Stomach (tissue), 19 donors: ENCODE measurements at places on chromosomes 2 and 18.

DNA sequence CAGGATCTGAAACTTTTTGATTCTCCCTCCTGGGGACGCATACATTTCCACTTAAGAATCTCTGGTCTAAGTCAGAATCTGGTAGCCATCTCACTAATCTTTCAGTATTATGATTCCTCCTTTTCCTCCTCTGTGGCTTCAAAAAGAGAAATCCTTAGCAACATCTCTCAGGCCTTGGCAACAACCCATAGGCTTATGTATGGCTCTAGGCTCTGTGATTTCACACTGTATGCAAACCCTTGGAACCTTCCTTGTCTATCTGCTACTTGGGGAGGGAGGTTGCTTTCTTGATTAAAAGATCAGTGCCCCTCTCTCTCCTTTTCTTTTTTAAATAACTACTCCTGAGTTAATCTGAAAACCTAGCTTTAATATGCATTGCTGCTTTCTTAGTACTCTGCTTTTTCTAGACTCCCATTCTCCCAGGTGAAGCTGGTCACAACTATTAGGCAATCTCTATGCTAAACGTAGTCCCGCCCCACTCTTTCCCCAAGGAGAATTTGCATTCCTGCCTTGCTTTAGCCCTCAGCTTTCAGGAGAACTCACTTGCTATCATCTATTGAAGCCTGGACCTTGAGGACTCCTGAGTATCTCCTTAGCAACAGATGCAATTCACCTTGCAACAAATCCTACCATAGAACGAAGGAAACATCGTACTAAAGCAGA lies 72.2 kb upstream of the L3MBTL4 start:
- no peak for DNase-seq
- H3K36me3 ChIP-seq = no peaks in the 10 kb centered on the region
- H3K27ac ChIP-seq = no peak overlapping the region
- H3K4me1 ChIP-seq = no peaks in the 10 kb centered on the region
- H3K27me3 ChIP-seq = no peaks in the 10 kb centered on the region
- no peak overlapping the region for H3K4me3 ChIP-seq

- DNase-seq = no peak
- H3K27me3 ChIP-seq = no peaks in the 10 kb centered on the region
- H3K36me3 ChIP-seq = no peaks in the 10 kb centered on the region
- H3K27ac ChIP-seq = no peak overlapping the region
- no peaks in the 10 kb centered on the region for H3K4me1 ChIP-seq
These were observed 235.2 kb upstream of the THSD7B start for GRCh38 chr2:136530146-136530545.

- no peaks in the 10 kb centered on the region for H3K4me1 ChIP-seq
- DNase-seq = no peak
These were observed 91.7 kb downstream of the CLIP4 start for GRCh38 chr2:29206941-29207340.

GRCh38 chr2:27375513-27376099 lies 4.9 kb downstream of the ZNF513 start:
- H3K27ac ChIP-seq = no peak overlapping the region
- peaks cover 57% of the 10 kb centered on the region for H3K4me1 ChIP-seq
- peaks cover 65% of the 10 kb centered on the region for H3K36me3 ChIP-seq
- DNase-seq = no peak
- H3K4me3 ChIP-seq = no peak overlapping the region

DNA sequence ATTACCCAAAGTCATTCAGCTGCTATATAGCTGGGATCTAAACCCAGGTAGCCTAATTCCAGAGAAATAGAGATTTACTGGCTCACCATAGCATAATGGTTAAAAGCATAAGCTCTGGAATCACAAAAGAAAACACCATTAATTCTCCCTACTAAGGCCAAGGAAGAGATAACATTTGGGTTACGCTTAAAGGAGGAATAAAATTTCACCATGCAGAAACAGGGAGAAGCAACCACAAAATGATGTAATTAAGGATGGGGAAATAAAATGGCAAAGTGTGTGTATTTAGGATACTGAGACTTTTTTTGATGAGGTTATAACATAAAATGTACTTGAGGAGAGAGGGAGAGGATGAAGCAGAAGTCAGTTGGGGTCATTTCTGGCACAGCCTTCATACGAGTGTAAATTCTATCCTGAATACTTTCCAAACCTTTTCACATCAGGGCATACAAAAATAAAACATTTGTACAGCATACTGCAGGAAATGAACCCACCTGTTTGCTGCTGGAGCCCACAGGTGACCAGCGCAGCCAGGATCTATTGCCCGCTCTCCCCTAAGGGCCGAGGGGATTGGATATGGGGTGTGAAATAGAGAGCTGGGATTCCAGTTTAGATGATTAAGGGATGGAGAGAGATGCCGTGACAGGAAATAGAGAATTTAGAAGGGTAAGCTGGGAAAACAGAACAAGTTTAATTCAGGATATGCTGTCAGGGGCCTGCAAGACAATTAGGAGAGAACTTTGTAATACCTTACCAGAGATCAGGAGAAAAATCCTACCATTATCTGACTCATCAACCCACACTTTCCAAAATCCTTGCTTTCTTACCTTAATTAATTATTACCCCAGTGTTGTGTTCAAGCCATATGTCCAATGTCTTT lies 43.8 kb upstream of the SERTAD2 start:
- H3K4me1 ChIP-seq = no peaks in the 10 kb centered on the region
- H3K27me3 ChIP-seq = no peaks in the 10 kb centered on the region
- no peaks in the 10 kb centered on the region for H3K36me3 ChIP-seq
- no peak overlapping the region for H3K27ac ChIP-seq
- no peak overlapping the region for H3K4me3 ChIP-seq

GRCh38 chr2:181326661-181327060 lies 130.5 kb upstream of the ITGA4 start:
- no peak for DNase-seq
- H3K36me3 ChIP-seq = no peaks in the 10 kb centered on the region
- no peaks in the 10 kb centered on the region for H3K27me3 ChIP-seq

DNA sequence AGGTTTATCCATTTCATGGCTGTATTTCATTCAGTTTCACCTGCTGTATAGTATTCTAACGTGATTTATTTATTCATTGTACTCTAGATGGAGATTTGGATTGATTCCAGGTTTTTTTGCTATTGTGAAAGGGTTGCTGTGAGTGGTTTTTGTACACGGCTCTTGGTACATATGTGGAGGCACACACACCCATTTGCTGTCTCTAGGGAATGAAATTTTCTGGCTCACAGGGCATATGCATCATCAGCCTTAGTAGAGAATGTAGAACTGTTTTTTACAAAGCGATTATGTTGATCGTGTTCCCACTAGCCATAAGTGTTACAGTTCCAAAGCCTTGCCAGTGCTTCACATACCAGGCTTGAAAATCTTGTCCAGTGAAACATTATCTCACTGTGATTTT lies 5.1 kb downstream of the SPTBN1 start:
- peaks cover 54% of the 10 kb centered on the region for H3K4me1 ChIP-seq
- H3K36me3 ChIP-seq = no peaks in the 10 kb centered on the region
- no peak for DNase-seq
- no peak overlapping the region for H3K4me3 ChIP-seq
- peaks cover 11% of the 10 kb centered on the region for H3K27me3 ChIP-seq

- no peak overlapping the region for H3K4me3 ChIP-seq
- no peak for DNase-seq
- no peaks in the 10 kb centered on the region for H3K4me1 ChIP-seq
- no peaks in the 10 kb centered on the region for H3K27me3 ChIP-seq
These were observed 114.6 kb downstream of the PHLPP1 start for GRCh38 chr18:62829936-62830335.

DNA sequence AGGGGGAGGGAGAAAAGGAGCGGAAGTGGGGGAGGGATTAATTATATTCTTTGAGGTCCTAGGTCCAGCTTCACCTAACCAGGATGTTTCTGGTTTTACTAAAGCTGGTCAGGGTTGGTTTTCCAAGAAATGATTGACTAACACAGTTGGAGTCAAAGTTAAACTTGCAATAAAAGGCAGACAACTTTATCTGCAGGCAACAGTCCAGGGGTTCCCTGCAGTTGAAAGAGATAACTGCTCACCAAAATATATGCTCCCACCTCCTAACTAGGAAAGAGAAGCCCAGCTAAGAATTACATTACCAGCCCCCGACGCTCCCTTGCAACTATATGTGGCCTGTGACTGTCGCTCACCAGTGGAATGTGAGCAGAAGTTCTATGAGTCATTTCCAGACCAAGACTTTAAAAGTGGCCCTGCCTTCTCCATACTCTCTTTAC lies 140.0 kb upstream of the PKDCC start:
- no peak for DNase-seq
- H3K27me3 ChIP-seq = no peaks in the 10 kb centered on the region
- H3K36me3 ChIP-seq = no peaks in the 10 kb centered on the region
- no peak overlapping the region for H3K4me3 ChIP-seq

GRCh38 chr18:75248426-75249174 lies 38.0 kb downstream of the TSHZ1 start:
- H3K36me3 ChIP-seq = no peaks in the 10 kb centered on the region
- H3K27ac ChIP-seq = peak overlapping the region; percentile 84
- H3K27me3 ChIP-seq = no peaks in the 10 kb centered on the region
- peak overlapping the region; percentile 38 for H3K4me3 ChIP-seq
- H3K4me1 ChIP-seq = peaks cover 86% of the 10 kb centered on the region

DNA sequence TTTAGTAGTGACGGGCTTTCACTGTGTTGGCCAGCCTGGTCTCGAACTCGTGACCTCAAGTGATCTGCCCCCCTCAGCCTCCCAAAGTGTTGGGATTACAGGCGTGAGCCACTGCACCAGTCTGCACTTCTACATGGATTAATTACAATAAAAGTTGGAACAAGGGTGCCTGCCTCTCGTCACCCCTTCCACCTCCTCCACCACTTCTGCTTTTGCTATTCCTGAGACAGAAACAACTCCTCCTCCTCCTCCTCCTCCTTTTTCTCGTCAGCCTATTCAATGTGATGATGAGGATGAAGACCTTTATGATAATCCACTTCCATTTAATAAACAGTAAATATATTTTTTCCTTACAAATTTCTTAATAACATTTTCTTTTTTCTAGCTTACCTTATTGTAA lies 35.2 kb downstream of the SRBD1 start:
- H3K36me3 ChIP-seq = peaks cover 21% of the 10 kb centered on the region
- no peak overlapping the region for H3K4me3 ChIP-seq
- DNase-seq = no peak
- H3K27ac ChIP-seq = no peak overlapping the region
- H3K27me3 ChIP-seq = no peaks in the 10 kb centered on the region

DNA sequence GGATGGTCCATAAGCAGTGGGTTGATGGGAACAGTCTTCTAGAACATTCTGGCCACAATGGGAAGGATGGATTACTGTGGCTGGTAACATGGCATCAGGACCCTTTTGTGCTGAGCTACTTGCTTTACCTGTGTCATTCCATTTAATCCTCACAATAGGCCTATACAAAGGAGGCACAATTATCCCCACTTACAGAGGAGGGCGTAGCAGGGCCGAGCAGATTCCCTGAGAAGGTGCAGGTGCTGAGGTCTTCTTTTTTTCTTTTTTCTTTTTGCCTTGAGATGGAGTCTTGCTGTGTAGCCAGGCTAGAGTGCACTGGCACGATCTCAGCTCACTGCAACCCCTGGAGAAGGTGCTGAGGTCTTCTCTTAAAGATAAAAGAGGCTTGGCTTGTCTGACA lies 6.7 kb upstream of the LRRC30 start:
- H3K36me3 ChIP-seq = no peaks in the 10 kb centered on the region
- no peak overlapping the region for H3K4me3 ChIP-seq
- no peak for DNase-seq
- no peaks in the 10 kb centered on the region for H3K4me1 ChIP-seq
- no peak overlapping the region for H3K27ac ChIP-seq

GRCh38 chr2:181738074-181738473 lies 57.8 kb upstream of the NEUROD1 start:
- H3K27me3 ChIP-seq = no peaks in the 10 kb centered on the region
- no peaks in the 10 kb centered on the region for H3K4me1 ChIP-seq
- no peak for DNase-seq
- H3K36me3 ChIP-seq = no peaks in the 10 kb centered on the region
- no peak overlapping the region for H3K27ac ChIP-seq

DNA sequence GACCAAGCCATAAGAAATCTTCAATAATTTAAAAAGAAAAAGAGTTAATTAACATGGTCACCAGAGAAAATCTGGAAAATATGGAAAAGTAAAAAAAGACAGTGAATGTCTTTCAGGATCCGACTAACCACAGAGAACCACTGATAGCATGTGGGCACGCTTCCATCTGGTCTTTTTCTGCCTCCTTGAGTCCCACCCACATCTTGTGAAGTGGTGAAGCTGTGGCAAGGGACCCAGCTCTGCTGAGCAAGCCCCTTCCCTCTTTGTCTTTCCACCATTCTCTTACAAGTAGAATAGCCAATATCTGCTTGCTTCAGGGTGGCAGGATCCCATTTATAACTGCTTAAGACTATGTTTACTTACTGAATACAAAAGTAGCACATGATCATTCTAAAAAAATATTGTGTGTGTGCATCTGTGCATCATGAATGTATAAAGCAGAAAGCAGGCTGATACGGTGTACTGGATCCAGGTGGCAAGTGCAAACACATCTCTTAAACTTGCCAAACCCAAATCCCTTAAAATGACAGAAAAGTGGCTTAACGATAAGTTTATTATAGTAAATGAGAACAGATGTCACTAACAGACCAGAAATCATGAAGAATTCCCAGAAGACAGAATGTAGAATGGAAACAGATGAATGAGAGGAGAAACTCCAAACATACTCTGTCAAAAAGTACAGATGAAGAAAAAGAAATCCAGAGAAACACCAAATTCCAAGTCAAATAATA lies 52.3 kb downstream of the FOXI3 start:
- H3K27ac ChIP-seq = no peak overlapping the region
- no peak for DNase-seq
- no peaks in the 10 kb centered on the region for H3K4me1 ChIP-seq
- no peaks in the 10 kb centered on the region for H3K36me3 ChIP-seq
- H3K27me3 ChIP-seq = no peaks in the 10 kb centered on the region

DNA sequence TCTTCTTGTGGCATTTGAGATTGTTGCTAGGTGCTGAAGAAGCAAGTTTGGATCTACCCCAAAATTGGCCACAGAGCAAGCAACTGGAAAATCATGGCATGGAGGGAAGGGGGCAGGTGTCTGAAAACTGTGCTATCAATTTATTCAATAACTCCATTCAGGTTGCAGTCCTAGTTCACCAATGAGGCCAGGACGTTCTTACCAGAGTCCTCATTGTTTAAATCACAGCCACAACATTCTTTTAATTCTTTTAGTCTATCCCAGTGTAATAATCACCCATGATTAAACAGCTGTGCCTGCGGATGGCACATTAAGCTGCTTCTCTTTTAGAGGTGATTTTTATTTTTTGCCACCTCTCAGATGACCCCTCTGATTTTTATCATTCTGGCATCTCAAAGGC lies 103.5 kb downstream of the ANKRD44 start:
- peaks cover 13% of the 10 kb centered on the region for H3K4me1 ChIP-seq
- no peaks in the 10 kb centered on the region for H3K27me3 ChIP-seq
- H3K4me3 ChIP-seq = no peak overlapping the region
- peak overlapping the region; percentile 57 for H3K27ac ChIP-seq
- H3K36me3 ChIP-seq = no peaks in the 10 kb centered on the region

DNA sequence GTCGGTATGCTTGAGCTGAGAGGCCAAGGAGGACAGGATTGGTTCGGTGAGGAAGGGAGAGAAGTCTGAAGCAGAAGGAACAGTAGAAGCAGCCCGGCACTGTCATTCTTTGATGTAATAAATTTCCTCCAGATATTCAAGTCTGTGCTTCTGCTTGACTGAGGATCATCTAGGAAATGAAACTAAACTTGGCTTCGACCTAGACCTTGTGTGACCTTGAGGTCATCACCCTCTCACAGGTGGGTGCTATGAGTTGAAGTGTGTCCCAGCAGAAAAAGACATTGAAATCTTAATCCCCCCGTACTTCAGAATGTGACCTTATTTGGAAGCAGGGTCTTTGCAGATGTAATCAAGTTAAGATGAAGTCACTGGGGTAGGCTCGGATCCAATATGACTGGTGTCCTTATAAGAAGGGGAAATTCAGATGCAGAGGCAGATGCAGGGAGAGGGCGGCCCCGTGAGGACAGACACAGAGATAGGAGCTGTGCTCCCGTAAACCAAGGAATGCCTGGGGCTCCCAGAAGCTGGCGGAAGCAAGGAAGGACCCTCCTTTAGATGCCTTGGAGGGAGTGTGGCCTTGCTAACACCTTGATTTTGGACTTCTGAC lies 49.0 kb downstream of the PRKCE start:
- no peaks in the 10 kb centered on the region for H3K36me3 ChIP-seq
- H3K4me3 ChIP-seq = no peak overlapping the region
- peak; percentile 56 for DNase-seq
